Dorsolateral prefrontal cortex (tissue), 122 donors: ENCODE measurements at places on chromosomes 3 and 15.
A peak's percentile ranks its signal among the peaks of the same experiment; 100 is the strongest.

DNA sequence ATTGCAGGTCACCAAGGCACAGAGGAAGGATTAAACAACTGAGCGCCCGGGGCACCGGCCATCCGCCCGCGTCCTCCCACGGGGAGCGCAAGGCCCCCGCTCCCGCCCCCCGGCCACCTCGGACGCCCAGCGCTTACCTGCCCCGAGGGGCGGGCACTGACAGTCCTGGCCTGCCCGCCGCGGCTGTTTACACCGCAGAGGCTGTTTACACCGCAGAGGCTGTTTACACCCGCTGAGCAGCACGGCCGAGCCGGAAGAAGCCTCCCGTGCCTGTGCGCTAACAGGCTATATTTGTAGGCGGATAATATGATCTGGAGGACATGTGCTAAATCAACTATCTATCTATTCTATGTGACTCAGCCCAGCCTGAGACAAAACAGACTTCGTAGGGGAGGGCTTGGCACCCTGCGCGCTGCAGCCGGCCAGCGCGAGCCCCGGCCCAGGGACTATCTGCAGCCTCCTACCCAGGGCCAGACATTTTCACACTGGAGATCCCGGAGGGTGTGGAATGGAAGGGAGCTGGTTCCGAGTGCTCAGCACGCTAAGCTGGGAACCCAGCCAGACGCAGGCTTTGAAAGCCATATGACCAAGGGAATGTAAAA is at the start of gene LRRC2:
TSS of gene LRRC2 (minus strand) at position 263 of the 602 bp plus-strand sequence. CDS start 14,711 bp downstream, outside the sequence.
- DNase-seq = peak; percentile 41

DNA sequence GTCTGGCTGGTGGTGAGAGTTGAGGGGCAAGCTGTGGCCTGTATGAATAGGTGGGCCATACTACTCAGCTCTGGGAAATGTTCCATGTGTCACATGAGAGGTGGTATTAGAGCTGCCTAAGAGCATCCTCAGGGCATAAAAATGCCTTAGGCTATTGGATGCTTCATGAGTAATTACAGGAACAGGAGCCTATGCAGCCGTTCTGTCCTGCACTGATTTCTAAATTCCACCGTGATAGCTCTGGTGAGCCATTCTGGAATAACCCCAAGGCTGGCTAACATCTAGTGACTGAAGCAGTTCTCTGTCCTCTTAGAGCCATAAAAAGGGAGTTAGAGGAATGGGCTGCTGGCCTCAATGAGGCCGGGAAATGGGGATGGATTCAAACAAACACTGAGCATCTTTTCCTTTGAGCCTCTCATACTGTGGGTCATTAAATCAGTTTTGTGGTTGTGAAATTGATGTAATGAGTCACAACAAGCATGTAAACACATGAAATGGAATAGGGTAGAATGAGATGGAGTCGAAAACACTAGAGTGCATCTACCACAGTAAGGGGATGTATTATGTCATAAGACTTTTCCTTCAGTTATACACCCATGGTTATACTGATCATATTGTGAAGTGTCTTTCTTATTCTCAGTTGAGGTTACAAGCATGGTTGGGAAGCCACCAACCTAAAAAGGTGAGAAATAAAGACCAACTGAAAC is 41.0 kb downstream of the DGKG start:
- DNase-seq = no peak

- DNase-seq = no peak
These were observed 54.3 kb downstream of the SLC9A9 start for GRCh38 chr3:143793971-143794370.

DNA sequence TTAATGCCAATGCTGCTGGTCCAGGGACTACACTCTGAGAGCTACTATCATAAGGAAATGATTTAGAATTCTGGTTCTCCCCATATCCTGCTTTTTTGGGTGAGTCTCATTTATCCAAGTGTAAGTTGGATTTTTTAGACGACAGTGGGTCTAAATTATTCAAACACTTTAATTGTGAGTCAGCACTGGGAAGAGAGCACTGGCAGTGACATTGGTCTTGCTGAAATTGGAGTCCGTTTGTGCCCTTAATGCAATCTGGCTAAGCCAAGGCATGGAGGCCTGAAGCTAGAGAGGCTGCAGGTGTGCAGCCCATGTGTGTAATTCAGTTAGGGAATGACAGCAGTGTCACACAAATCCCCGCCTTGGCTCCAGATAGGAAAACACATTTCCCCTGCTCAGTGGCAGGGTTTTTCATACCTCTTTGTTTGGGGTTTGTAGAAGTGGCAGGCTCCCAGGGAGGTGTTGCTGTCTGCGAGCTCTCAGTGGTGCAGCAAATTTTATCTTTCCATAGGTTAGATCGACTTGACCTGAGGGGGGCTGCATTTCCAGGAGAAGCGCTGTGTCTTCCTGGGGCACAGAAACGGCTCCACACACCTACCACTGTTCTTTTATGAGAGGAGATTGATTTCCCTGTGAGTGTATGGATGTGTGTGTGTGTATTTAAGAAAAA is 197.7 kb downstream of the CD47 start:
- DNase-seq = no peak

- no peak for DNase-seq
These were observed 29.1 kb upstream of the VIPR1 start for GRCh38 chr3:42473083-42473932.

DNA sequence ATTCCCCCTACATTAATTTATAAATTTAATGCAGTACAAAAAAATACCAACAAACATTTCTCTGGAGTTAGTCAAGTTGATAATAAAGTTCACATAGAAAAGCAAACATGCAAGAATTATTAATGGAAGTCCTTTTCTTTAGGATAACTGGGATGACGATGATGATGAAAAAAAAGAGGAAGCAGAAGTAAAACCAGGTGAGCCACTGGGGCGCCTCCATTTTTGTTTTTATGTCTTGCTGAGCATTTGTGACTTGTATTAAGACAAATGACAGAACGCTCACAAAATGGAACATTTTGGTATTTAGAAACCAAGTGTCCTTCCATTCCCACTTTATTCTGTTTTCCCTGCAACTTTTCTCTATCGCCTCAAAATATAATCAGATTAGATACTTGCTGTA is 13.8 kb downstream of the EIF3J start:
- no peak for DNase-seq

DNA sequence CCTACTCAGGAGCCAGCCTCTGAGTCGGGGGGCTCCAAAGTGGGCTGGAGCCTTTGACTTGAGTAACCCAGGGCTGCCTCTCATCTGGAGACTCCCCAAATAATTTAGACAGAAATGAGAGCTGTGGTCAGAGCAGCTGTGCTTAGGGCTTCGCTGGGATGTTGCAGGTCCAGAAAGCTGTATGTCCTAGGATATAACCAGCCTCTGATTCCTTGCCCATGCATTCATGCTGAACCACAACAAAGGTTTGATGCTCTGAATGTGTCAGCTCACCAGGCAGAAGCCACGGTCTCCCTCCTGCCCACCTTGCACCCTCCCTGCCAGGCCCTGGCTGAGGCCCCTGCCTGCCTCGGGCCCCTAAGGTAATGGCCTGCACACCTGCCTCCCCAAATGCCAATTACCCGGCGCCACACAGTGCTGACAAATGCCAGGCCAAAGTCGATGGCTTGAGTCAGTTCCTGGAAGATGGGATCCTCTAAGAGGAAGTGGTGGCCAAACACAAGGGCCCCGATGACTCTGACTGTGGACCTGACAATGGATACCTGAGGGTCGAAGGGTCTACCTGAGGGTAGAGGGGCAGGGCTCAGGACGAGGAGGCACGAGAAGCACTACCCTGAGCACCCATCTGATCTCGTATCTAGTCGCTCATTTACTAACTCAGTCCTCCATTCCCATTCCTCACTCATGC is 21.7 kb upstream of the PARL start:
- no peak for DNase-seq

- no peak for DNase-seq
These were observed 3.6 kb downstream of the OTOL1 start for GRCh38 chr3:161500068-161500796.
